ENCODE measurements at places on chromosomes 12 and 14.

GRCh38 chr14:93941293-93941910 lies 14.3 kb downstream of the FAM181A start:
- no peak for DNase-seq

- no peak for DNase-seq
Measured at GRCh38 chr12:70885956-70886355, 34.6 kb downstream of the PTPRR start.

- DNase-seq, result no peak
Measured at GRCh38 chr14:61042220-61042619, 61.2 kb downstream of the SLC38A6 start.

- no peak for DNase-seq
Measured at GRCh38 chr12:18320036-18320617, 58.8 kb downstream of the PIK3C2G start.

DNA sequence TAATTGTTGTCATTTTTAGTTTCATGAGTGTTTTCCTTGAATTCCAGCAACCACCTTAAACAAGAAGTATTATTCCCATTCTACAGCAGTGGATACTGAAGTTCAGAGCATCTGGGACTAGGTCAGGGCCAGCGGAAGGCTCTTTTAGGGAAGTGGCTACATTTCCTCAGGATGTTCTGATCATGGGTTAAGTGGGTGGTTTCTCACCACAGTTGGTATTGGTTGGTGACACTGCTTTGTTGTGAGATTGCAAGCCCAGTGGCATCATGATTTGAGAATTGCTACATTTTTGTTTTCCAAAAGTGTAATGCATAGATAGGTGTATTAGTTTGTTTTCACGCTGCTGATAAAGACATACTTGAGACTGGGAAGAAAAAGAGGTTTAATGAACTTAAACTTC lies 47.1 kb downstream of the SYNE2 start:
- no peak for DNase-seq

DNA sequence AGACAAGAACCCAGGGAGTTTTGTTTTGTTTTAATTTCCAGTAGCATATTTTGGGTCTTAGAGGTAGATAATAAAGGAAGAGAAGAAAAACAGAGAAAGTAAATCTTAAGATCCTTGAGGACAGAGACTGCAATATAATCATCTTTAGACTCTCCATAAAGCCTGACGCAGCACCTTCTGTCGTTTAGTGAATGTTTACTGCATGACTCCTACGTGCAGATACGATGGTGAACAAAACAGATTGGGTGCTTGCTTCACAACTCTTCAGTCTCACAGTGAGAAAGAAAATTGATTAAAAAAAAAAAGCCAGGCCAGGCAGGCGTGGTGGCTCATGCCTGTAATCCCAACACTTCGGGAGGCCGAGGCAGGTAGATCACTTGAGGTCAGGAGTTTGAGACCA lies 86.9 kb downstream of the STON2 start:
- no peak for DNase-seq

- peak; percentile 31 for DNase-seq
Measured at GRCh38 chr12:94560431-94561221, 89.7 kb downstream of the TMCC3 start.

- no peak for DNase-seq
Measured at GRCh38 chr14:72535485-72535884, 358.4 kb downstream of the DPF3 start.

DNA sequence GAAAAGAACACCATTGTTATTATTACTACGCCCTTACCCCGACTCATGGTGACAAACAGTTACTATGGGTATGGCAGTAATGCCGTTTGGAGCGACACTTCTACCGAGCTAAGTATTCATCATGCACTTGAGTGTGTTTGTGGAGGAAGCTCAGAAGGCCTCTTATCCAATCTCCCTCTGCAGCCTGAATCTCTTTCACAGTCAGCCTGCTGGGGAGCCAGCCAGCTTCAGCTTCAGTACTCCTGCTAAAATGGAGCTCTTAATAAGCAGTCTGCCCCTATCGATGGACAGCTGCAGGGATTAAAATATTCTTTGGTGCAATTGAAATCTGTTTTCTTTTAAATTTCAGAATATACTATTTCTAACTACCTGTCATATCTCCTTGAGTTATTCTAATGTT lies 24.7 kb upstream of the ATP5MC2 start:
- DNase-seq, result no peak

- no peak for DNase-seq
Measured at GRCh38 chr12:198705-199104, 15.3 kb downstream of the SLC6A12 start.

GRCh38 chr12:104340925-104341611 lies 37.5 kb downstream of the EID3 start:
- DNase-seq, result no peak

DNA sequence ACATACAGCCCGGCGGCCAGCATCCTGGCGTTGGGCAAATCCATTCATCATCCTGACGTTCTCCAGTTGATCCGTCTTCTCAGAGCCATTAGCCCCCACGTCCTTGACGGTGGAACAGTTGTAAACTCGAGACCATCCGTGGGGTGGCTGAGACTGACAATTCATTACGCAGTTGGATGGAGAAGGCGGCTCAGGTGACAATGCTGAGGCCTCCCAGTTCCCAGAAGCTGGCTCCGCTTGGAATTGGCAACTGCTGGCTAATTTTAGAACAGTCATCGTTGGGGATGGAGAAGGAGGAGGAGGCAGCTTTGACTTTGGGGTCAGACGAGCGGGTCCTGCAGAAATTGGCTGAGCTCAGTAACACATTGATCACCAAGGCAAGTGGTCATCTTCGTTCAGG lies 186.5 kb downstream of the PHETA1 start:
- no peak for DNase-seq

- DNase-seq, result no peak
Measured at GRCh38 chr12:58293308-58293982, 352.1 kb downstream of the ATP23 start.

DNA sequence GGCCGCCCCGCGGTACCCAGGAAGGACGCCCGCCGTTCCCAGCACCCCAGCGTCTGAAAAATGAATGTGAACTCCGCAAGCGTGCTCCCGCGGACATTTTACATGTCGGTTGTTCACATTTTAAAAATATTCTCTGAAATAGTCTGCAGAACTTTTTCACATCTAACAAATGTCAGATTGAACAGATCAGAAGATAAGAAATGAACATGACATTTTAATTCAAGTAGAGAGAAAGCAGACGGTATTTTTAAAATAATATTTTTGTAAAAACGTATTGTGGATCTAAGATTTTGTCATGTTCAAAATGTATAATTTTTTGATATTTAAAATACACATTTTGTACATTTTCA lies 101.8 kb upstream of the DIO3 start:
- no peak for DNase-seq

GRCh38 chr14:22982477-22983245 lies at the start of gene AJUBA:
Gene AJUBA, minus strand, starts transcription at chr14:22982551. Its CDS starts 285 bp downstream, at chr14:22982266.
- peak; percentile 5 for DNase-seq

GRCh38 chr14:56065621-56066290 lies 52.5 kb upstream of the PELI2 start:
- no peak for DNase-seq

DNA sequence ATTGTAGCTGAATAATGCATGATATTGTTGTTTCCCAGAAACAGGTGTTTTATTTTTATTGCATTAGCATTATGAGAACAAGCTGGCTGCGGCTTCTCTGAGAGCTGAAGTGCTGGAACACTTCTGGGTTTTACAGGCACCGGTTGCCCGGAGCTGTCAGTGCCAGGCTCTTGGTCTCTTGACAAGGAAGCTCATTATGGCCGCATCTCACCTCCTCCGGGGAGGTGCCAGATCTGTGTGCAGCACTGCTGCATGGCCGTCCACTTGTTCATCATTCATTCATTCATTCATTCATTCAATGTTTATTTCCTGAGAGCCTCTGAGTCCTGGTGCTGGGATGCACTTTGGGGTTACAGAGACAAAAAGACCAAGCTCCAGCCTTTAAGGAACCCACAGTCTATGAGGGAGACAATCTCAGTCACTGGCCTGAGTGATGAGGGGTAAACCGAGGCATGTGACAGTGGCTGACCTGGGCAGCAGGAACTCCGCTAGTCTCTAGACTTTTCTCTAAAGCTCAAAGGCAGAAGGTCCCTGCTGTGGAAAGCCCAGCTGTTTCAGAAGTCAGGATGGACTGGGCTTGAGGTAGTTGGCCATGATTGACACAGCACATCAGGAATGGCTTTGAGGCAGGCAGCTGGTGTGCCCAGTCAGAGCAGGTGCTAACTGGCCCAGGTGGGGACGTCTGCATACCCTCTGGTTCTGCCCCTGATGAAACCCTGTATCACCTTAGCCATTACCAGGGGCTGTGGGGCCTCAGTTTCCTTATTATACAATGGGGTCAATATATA lies 181.0 kb downstream of the ADGRD1 start:
- DNase-seq, result no peak
